ENCODE measurements at places on chromosomes 7 and 10.
A peak's percentile ranks its signal among the peaks of the same experiment; 100 is the strongest.

GRCh38 chr10:59880971-59881510 is 25.3 kb downstream of the CCDC6 start:
- no peak for DNase-seq

DNA sequence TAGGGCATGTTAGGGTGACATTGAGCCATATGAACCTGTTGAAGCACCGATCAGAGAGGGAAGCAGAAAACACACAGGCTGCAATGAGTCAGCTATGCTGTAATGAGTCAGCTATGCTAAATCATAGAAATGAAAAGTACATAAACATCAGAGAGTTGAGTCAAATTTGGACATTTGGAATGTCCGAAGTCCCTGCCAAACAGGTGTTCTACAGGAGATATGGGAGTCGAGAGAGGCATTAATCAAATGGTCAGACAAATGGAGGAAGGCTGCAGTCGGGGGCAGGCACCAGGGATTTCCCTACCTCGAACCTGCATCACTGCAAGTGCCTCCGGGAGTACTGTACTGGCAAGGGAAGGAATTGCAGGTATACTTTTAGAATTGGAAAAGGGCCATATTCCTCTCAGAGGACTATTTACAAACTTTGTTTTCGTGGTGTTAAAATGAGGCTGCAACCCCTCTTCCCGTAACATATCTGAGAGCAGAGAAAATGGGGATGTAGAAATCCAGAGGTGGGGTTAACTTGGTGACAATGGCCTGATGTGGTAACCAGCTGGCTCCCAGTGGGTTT is 8.8 kb upstream of the ZC3HAV1 start:
- no peak for DNase-seq

- DNase-seq, result no peak
Observed at GRCh38 chr7:136741941-136742340, 126.5 kb upstream of the CHRM2 start.

GRCh38 chr10:24467605-24468004 is 256.1 kb downstream of the ARHGAP21 start:
- DNase-seq, result no peak

- no peak for DNase-seq
Observed at GRCh38 chr10:5402798-5403197, 1.8 kb downstream of the TUBAL3 start.

GRCh38 chr7:79182283-79182682 is 271.2 kb downstream of the MAGI2 start:
- DNase-seq, result no peak

- DNase-seq, result no peak
Observed at GRCh38 chr7:17444673-17445072, 146.2 kb downstream of the AHR start.

DNA sequence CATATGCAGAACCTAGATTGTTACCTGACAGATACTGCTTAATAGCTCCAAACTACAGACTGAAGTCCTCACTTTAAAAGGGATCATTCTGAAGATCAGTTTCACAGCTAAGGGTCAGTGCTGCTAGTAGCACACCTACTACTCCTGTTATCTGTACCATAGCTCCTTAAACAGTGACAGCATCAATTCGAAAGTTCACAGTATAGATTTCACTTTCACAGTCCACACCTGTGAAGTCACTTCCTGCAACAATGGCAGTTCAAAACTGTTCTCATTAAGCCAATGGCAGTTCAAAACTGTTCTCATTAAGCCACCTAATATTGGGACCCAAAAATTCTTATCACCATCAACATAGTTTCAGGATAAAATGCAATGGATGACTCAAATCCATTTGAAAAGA is 10.7 kb upstream of the FHIP2A start:
- no peak for DNase-seq

DNA sequence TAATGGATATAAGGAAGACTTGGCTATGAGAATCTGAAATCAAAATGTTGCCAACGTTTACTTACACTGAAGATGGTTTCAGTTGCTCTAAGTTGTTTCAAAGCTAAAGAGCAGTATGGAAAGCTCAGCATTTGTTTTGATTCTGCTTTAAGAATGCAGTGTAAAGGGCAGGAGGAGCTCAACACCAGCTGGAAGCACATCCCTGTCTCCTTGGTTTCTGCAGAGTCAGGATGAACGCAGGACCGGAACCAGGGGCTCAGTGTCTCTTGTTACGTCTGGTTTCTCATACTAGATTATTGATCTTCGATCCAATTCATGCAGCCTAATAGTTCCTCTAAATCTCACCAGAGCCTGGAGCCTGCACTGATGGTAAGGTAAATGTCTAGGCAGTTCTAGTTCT is 24.1 kb downstream of the ZRANB1 start:
- DNase-seq, result no peak

DNA sequence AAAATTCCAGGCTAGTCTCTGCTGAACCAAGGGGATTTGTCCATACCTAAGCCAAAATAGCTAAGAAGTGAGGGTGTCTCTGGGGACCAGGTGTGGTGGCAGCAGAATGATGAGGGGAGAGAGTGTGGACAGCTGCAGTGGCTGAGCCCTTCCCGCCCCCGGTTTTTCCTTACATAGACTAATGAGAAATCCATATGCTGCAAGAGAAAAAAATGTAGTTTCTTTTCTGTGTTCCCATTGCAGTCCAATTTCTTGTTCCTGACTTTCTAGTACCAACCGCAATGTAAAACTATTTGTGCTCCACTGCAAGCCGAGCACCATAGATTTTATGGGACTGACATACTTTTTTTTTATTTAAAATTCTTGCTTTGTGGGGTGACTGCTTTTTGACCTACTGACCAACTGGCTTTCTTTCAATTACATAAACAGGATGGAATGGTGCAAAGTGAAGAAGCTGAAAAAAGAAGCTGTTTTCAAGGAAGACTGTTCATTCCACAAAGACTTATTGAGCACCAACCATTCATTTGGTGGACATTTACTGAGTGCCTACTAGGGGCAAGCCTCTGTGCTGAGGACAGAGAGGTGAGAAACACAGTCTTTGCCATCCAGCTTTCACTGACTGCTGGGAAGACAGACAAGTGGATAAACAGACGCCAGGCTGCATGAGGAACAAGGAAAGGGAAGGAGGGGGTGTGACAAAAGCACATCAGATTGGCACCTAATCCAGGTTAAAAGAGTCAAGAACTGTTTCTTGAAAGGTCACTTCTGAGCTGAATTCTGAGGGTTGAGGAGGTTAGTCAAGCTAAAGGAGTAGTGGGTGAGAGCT is 9.8 kb downstream of the CEP41 start:
- DNase-seq, result peak; percentile 82

- no peak for DNase-seq
Observed at GRCh38 chr7:16661924-16662323, 15.9 kb downstream of the BZW2 start.

GRCh38 chr10:130863044-130863443 is 448.5 kb downstream of the TCERG1L start:
- no peak for DNase-seq

DNA sequence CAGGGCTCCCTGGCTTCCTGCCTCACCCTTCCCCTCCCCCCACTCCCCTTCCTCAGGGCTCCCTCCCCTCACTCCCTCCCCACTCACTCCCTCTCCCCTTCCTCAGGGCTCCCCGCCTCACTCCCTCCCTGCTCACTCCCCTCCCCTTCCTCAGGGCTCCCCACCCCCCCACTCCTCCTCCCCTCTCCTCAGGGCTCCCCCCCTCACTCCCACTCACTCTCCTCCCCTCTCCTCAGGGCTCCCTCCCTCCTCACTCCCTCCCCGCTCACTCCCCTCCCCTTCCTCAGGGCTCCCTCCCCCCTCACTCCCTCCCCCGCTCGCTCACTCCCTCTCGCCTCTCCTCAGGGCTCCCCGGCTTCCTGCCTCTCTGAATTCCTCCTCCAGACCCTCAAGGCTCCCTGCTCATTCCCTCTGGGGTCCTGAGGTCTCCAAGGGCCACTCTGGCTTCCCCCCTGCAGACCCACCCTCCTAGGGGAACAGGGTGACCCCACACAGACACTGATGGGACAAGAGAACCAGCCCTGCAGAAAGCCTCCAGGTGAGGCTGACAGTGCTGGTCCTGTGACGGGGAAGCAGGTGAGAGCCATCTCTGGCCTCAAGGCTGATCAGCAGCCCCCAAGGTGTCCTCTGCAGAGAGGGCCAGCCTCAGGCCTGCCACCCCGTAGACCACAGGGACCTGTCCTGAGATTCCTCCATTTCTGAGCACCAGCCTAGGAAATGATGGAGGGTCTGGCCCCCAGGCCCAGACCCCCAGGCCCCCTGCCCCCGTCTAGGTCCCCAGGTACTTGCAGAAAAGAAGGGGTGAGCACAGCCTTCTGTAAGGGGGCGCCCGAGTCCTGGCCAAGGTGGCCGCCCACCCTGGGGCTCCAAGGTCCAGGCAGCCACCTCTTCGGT is 47.2 kb downstream of the PWWP2B start:
- DNase-seq, result no peak

DNA sequence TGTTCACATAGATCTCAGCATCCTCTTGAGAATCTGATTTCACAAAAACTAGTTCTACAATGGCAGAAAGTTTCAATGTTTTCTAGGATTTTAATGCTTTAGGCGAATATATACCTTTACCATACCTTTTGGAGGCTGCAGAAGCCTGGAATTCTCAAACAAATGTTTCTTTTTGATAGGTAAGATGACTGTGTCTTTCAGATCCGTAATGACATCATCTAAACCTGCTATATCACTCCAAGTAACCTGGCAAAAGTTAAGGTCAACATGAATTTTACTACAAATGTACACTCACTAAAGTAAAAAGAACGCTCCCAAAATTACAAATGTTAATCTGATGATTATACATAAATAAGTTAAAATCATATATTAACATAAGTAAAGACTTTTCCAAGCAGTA is 27.8 kb downstream of the ATAD1 start:
- DNase-seq, result no peak

DNA sequence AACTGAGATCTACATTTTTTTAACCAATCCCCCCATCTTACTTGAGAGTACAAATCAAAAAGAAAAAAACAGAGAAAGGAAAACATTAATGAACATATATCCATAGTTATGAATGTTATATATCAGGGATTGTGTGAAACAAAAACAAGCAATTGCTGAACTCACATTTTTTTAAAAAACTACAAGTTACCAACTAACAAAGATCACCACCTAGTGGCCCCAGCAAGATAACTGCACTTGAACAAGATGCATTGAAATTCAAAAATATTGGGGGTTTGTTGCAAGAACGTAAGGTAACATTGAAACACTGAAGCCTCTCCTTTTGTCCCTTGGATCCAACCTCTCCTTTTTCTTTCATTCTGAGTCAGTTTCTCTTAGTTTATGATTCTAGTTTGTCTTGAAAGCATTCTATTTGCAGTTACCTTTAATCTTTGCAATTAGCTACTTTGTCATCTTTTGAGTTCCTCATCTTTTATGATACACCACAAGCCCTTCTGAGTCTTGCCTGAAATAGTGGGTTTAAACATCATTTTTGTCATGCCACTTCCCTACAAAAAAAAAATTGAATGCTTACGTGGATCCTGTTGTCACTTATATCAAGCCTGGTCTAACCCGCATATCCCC is 87.3 kb upstream of the TES start:
- DNase-seq, result no peak
